ENCODE measurements at places on chromosomes 7 and 10. TPM values are rescaled to one million over a fixed set of nuclear protein-coding genes. Genes with fewer than 3 reads are reported as not detected.

DNA sequence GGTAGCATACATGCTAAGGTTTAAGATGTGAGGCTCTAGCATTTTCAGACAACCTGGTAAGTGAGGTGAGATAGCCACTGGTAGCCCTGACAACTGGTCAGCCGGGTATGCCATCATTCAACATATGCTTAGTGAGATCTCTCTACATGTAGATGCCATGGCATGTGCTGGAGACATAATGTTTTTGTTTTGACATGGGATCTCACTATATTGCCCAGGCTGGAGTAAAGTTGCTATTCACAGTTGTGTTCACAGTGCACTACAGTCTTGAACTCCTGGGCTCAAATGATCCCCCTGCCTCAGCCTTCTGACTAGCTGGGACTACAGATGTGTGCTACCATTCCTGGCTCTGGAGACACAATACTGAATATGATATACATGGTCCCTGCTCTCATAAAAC is 437.3 kb downstream of the SORCS1 start:
- DNase-seq, result no peak

GRCh38 chr7:133780912-133781311 is 346.2 kb upstream of the LRGUK start:
- no peak for DNase-seq

The ZNF775 gene
- total RNA-seq, result 9.7 TPM

DNA sequence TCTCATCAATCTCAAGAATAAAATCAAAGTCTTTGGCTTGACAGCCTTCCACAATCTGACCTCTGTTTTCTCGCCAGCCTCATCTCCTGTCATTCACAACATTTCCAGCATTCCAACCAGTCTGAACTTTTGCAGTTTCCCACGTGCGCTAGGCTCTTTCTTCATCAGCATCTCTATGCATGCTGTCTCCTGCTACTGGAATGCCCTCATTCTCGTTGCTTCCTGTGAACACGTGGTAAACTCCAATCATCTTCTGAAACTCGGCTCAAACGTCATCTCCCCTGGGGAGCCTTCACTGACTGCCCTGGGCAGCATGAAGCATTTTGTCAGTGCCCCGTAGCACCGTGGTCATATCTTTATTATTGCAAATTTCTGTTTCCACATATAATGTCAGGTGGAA is 12.2 kb upstream of the RSBN1L start:
- peak; percentile 79 for DNase-seq

GRCh38 chr10:70782746-70783680 is 2.2 kb downstream of the TBATA start:
- no peak for DNase-seq

DNA sequence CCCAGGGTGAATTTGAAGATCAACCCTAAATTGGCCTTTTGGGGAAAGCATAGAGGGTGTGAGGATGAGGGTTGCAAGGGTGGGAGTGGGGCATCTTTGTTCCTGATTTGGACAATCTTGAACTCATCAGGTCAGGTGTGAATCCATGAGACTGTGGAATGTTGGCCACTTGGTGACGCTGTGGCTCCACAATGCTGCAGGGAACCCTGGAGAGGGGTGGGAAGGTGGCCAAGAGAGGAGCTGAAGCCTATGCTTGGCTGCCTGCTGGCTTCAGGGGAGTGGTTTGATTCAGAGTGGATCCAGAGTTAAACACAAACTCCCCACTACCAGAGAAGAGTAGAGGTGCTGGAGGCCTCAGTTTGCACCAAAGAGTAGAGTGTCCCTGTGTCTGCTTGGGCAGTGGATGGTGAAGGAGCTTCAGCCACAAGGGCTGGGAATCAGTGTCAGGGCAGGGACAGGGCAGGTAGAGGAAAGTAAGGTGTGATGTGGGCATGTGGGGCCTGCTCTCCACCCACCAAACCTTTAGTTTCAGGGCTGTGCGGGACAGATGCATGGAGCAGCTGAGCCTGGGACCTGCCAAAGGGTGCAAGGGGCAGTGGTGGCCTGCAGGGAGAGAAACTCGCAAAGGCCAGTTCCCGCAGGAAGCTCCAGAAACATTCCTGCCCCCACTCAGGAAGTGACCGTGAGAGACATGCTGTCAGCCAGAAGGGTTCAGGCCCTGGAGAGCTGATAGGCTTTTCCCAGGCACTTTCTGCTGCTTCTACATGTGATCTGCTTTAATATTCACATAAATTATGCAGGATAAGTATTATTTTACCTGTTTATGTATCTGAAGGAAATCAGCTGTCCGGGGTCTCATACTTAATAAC is 81.0 kb upstream of the PRSS58 start:
- peak; percentile 88 for DNase-seq

GRCh38 chr10:124436191-124436638 is 13.6 kb downstream of the NKX1-2 start:
- DNase-seq, result no peak

DNA sequence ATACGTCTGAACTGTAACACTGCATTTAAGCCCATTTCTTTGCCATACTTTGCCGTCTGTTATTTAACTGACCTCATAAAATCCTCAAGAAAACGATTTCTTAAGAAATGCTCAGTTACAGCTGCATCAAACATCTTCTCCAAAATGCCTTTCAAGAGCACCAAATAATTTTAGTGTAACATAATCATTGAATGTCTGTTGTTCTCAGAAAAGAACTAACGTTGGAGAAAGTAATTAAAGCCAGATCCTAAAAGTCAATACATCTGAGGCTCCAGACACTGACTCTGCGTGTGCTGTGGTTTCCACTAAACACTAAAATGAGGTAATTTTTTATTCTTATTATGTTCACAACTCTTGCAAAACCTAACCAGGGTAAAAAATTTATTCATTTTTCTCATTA is 63.7 kb upstream of the LRRC17 start:
- no peak for DNase-seq

DNA sequence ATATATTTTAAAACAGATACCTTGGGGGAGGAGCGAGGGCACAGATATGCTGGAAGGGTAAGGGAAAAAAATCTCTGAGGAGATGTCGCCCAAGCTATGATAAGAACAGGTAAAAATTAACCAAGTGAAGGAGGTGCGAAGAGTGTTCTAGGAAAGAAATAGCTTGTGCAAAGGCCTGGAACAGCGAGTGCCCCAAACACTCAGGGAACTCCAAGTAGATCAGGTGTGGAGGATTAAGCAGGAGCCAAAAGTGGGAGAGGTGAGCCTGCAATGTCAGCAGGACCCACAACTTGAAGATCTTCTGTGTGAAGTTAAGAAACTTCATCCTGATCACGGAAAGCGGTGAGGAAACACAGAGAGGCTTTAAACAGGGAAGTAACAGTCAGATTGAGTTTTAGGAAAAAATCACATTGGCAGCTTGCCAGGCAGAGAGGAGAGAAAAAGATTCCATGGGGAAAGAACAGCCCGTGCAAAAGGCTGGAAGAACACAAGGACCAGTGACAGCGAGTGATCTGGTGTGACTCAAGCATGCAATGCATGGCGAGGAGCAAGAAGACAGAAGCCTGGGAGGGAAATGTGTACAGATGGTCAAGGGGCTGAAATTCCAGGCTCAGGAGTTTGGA is 30.7 kb downstream of the FGF8 start:
- DNase-seq, result no peak

DNA sequence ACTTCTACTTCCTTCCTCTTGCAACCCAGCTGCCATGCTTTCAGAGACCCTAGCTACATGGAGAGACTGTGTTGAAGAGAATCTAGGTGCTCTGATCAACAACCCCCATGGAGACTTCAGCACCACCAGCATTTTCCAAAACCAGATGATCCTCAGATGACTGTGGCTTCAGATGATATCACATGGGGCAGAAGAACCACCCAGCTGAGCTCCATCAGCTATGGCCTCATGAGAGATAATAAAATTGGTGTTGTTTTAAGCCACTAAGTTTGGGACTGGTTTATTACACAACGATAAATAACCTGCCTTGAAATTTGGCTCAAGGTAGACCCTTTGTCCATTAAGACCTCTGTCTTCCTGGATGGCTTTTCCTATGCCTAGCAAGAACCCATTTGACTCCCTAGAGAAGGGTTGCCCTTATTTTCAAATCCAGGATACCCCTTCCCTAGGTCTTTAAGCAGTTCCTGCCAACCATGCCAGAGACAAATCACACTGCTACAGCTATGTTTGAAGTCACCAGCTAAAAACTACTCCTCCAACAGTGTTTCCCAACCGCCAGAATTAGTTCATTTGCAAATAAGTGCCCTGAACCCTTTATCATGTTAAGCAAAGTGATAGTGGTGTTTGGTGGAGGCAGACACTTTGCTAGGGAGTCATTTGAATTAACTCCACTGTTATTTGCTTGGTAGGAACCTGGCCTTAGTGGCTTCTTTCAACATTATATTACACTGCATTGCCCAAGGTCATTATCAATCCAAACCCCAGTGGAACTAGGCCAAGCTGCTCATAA is 136.9 kb upstream of the PALS2 start:
- peak; percentile 52 for DNase-seq

GRCh38 chr7:158284121-158284520 is 303.5 kb downstream of the PTPRN2 start:
- DNase-seq, result peak; percentile 10

The ZNF438 gene
- total RNA-seq, result 0.97 TPM

The UCMA gene
- not detected for total RNA-seq

DNA sequence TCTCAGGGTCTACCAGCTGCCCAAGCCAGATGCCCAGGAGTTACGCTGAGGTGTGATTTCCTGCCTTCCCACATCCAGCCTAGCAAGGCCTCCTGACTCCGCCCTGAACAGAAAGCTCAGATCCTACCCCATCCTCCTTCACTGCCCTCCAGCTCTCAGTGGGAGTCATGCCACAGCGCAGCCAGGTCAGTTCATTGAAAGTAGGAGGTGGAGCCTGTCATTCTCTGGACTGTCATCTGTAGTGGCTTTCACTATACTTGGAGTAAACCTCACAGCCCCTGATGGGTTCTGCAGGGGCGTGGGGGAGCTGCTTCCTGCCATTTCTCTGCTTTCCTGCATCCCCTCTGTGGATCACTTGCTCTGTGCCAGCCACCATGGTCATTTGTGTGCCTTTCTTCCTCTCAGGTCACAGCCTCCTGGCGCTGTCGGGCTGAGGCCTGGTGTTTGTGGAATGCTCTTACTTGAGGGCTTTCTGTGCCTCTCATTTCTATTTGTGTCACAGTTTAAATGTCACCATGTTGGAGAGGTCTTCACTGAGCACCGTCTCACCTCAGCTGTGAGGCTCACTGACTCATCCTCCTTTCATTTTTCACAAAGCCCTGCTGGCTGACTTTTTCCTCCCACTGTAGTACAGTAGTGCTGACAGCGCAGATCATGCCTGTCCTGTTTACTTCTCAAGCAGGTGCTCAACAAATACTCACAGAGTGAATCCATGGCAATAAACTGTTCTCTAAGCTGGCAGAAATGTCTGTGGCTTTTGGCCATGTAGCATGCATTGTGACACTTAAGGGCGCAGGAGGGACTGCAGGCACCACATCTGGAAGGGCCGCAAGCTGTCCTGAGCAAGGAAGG is 61.0 kb upstream of the TMEM248 start:
- DNase-seq, result peak; percentile 46

GRCh38 chr10:102152545-102152890 is 329 bp downstream of the NOLC1 start:
- DNase-seq, result no peak

All from H9 (cell line).